ENCODE measurements at places on chromosomes 11 and 22.

- no peak for ATAC-seq
These were observed 8.2 kb downstream of the PACSIN2 start for GRCh38 chr22:43006753-43007152.

DNA sequence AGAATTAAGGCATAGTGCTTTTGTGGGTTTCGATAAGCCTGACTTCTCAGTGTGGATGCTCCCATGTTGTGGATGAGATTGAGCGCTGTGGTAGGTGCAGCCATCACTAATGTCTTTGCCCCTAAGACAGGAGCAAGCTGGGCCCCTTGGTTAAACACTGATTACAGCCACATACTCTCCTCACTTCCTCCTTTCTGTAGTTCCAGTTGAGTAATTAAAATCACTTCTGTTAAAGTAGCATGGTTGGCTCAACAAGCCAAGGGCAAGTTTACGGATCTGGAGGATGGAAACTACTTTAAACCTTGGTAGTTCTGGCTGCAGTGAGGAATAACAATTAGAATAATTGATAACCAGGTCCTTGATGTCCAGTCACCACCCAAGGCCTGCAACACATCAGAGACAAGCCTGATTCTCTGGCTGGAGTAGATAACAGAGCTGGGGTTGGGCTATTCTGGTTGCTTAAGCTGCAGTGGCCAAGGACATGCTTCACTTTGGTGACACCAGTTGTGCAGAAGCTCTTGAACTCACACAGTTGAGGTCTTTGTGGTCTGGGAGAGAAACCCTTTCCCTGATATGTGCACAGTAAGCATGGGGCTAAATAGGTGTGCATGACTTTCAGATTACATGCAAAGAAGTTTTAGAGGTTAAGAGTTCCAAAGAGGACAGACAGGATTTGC lies 81.3 kb downstream of the KIRREL3 start:
- ATAC-seq: no peak

DNA sequence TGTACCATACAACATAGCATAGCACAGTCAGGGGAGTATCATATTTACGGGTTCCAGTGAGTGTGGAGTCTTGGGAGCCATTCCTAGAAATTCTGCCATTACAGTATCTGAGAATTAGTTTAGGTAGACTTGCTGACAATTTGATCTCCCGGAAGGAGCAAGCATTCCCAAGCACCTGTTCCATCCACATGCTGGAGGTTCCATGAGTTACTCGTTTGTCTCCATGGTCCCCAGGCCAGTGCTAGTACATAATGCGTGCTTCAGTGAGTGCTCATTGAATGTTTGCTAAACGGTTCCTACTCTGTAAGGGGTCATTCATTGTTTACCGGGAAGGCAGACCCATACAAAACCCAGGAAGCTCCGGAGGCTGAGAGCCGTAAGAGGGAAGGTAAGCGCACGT lies 27.4 kb upstream of the MYOD1 start:
- no peak for ATAC-seq

DNA sequence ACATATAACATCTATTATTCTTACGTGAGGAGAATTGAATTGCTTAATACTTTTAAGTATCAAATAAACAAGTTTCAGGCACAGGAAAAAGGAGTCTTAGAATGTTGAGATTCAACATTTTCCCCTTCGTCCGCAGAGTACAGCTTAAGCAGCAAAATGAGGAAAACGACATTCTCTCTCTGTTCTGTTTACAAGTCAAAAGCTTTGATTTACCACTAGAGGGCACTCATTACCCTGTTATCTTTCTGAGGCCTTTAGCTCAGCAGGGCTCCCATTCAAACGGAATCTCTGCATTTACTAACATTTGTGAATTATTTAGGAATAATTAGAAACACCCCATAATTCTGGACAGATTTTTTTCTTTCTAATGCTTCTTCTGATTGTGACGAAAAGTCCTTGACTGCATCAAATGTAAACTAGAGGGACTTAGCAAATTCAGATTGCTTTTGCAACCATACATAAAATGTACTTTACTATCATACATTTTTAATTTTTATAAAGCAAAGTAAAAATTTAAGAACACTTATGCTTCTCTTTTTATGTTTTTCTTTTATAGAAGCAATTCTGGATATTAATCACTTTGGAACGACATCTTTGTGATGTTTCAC lies 75.0 kb downstream of the JRKL start:
- peak; percentile 97 for ATAC-seq

GRCh38 chr11:38046571-38047135 lies 1448.6 kb upstream of the RAG2 start:
- no peak for ATAC-seq

DNA sequence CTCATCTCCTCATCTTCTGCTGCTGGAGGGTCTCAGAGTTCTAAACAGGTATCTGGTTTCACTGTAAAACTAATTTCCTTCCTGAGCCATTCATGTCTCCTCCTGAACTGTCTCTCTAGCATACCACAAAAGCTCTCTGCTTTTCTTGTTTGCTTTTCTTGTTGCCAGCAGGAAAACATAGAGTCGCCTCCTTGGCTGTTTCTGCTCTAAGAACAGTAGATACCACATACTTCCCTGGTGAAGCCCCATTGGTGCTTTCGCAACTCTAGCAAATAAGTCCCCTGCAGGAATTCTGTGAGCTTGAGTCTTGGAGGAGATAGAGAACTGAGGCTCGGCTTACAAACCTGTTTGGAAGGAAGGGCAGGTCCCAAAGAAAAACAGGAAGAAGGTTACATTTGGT lies 7.0 kb downstream of the DIXDC1 start:
- ATAC-seq: peak; percentile 21

- no peak for ATAC-seq
These were observed 73.1 kb upstream of the KCNA4 start for GRCh38 chr11:30089921-30090320.

DNA sequence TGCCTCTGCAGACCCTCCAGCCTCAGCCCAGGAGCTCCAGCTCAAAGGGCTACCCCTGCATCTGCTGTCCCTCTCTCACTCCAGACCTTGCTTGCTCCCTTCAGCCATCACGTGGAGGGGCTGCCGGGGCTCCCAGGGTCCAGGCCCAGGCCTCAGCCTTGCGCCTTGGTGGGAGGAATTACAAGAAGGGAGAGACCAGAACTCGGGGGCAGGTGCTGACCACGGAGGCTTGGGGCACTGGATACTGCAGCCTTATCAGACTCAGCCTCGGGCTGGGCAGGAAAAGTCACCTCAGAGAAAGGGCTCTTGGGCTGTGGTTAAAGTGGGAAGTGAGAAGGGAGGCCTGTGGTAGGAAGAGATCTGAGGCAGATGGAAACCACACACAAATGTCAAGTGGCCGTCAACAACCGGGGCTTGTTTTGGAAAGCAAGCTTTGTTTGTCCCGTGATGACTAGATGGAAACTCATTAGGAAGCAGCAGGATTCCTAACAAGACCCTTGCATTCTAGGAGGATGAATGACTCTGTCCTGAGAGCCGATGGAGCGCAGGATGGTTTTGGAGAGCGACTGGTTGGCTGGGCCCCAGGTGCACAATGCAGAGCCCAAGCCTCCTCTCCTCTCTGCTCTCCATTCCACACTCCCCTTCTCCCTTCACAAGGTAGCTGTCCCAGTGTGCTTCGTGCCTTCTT lies 1321.7 kb downstream of the TBC1D22A start:
- no peak for ATAC-seq

DNA sequence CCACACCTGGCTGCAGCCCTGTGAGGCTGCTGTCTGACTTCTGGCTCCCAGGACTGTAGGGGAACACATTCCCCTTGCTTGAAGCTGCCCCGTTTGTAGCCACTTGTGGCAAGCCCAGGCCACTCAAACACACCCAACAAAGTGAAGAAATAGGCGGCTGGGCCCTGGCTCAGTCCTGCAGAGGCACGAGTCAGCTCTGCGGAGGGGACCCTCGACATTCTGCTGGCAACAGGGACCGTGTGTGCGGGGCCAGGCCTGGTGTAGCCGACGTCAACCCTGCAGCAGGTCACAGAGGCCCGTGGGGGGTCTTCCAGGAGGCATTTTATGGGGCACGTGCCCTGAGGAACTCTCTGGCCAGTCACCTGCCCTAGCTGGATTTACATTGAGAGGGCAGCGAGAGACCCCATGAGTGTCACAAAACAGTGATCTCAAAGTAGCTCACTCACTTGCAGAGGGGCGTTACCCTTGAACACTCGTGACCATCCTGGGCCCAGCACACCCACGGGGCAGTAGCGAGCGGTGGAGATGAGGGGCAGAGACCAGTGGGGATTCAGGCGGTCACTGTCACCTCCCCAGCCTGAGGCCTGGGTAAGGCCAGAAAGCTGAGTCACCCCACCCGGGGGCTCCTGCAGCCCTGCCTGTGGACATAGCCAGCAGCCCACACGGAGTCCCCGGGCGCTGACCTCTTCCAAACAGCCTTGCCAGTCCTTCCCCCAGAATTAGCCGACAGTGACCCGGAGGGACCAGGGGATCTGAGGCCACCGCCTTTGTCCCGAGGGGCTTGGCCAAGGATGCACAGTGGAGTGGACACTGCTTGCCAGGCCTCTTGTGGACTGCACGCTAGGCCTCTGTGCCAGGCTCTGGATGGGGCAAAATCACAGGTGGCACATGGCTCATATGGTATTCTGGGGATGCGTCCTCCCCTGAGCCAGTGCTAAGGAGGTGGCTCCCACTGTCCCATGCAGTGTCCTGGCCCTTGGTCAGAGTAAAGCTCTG lies 139.5 kb downstream of the CTTN start:
- no peak for ATAC-seq

GRCh38 chr11:116929414-116930090 lies 92.1 kb upstream of the APOA1 start:
- ATAC-seq: peak; percentile 34

GRCh38 chr22:20844055-20845037 lies 14.3 kb downstream of the PI4KA start:
- no peak for ATAC-seq

DNA sequence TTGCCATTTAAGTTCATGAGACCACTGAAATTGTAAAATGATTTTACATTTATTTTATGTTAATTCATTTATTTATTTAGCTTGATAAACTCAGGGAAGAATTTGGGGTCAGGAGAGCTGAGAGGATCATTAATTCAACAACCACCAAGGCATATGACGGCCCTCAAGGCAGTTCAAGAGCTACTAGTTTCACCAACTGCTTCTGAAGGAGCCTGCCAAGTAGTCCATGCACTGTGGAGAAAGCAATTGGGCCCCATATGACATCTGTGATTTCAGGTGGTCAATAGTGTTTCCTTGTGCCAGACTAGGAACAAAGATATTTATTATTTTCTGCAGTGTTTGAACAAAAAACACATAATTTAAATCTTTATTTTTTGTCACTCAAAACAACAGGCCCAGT lies 236.4 kb downstream of the CASP12 start:
- no peak for ATAC-seq

DNA sequence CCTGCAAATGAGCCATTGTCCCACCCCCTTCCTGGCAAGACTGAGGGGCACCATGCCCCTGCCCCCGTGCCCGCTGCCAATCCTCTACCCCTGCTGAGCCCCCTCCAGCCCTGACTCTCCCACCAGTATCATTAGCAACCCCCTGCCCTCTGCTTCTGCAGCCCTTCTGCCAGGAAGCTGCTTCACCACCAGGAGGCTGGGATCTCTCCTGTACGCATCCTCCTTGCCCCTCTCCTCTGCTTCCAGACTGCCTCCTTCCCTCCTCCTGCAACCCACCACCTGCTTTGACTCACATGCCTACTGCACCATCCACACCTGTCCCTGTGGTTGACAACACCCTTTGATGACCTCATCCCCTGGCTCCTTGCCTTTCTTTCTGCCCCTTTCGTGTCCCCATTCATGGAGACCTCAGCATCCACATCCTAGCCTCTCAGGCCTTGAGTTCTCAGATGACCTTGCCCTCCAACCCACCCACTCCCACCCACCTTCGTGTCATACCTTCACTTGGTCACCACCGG lies 13.4 kb upstream of the PNPLA3 start:
- no peak for ATAC-seq

- ATAC-seq: no peak
These were observed 144.9 kb downstream of the MAML2 start for GRCh38 chr11:96197801-96198701.

- no peak for ATAC-seq
These were observed 475.8 kb upstream of the LRRC4C start for GRCh38 chr11:41935241-41935640.

GRCh38 chr11:116336540-116336939 lies 436.2 kb downstream of the BUD13 start:
- no peak for ATAC-seq
